RWPE2 (cell line): ENCODE measurements at places on chromosomes 11 and 22.

DNA sequence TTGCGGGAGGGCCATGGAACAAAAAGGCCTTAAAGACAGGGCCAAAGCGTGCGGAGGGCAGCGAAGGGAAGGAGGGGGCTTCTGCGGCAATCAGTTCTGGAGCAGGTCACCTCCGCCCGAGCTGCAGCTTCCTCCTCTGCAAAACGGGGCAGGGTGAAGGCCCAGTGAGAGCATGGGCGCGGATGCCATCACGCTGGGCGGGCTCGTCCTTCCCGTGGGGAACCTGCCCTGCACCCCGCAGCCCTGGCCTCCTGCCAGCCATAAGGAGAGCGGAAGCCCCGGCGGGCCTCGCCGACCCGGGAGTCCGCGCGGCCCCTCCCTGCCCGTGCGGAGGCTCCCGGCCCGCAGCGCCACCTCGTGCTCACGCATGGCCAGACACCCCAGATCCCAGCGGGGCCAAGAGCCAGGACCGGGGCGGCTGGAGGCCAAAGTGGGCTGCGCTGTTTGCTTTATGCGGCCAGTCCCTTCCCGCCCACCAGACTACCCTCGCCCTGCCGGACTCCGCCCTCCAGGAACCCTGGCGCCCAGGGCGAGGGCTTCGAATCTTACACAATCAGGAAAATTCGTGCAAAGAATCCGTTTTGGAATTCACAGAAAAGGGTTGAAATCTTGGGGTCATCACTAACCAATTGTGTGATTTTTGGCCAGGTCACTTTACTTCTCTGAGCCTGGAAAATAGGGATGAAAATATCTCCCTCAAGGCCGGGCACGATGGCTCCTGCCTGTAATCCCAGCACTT is 16.1 kb downstream of the TSKU start:
- no peak for DNase-seq

DNA sequence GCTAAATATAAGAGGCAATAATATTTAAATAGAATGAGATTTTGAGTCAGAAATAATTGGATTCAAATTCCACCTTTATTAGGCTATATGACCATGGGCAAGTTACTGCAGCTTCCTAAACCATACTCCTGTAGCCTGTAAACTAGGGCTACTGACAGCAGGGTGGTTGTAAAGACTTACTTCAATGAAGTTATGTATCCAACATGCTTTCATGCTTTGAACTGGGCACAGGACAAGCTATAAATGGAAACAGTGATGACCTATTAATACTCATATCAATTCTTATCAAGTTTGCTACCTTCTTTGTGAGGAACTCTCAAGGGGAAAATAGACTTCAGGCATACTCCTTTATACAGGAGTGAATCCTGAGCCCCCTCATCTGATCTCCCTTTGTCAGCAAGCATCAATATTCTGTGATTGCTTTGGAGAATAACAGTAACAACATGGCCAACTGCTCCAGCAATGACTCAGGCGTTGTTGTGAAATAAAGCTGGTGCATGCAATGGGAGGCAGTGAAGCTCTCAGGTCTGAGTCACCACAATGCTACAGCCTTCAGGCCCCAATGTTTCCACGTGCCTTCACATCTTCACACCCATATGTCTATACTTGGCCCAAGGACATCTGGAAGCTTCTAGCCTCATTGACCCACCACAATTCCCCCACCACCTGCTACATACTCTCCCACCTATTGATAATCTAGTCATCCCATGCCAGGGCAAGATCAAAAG is 102.5 kb downstream of the KCNA4 start:
- no peak for DNase-seq

- no peak for DNase-seq
These were observed 1272.6 kb downstream of the BRD1 start for GRCh38 chr22:48554893-48555572.

- no peak for DNase-seq
These were observed 142.5 kb downstream of the LDLRAD3 start for GRCh38 chr11:36086366-36086765.

DNA sequence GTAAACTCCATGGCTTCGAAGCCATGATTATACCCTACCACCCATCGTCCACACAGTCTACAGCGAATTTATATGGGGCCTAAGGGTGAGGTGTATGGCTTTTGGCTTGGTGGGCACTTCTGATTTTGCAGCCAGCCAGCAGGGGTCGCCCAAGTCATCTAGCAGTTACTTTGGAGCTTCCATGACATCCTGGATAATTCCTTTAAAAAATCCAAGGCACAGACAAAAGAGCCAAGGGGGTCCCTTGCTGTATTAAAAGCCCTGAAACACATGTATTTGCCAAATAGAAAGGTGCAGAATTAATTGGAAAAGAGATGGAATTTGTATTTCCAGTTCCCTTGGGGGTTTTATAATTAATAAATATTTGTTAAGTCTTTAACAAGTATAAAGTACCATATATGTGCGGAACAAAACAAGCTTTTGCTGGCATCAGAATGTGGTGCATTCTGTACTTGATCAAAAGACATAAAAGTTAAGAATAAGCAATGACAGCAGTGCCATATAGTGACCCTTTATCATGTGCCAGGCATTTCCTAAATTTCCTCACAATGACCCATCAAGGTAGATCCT is 132.8 kb upstream of the PITPNB start:
- DNase-seq: no peak

DNA sequence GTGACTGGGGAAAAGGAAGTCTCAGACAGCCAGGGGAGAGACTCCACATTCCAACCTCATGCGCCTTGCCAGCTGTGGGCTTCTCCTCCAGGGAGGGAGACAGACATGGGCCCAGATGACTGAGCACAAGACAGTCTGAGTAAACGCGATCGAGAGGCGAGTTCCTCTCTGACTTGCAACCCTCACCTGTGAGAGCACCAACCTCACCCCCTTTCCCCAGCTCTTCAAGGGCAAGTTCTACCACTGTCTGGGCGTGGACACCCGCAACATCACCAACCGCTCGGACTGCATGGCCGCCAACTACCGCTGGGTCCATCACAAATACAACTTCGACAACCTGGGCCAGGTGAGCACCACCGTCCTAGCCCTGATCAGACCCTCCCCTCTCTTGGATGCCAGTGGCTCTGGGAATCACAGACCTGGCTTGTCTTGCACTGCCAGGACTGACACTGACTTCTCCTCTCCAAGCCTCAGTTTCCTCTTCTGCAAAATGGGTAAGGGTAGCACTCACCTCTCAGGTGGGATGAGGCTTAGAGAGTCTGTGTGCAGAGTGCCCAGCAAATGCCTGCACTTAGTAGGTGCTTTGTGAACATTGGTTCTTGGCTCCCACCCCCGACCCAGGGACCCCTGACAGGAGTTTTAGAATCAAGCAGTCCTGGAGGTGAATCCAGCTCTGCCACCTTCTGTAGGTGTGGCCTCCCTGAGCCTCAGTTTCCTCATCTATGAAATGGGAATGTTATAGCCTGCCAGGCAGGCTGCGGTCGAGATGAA is 95.3 kb downstream of the CACNA1I start:
- DNase-seq: no peak

- no peak for DNase-seq
These were observed 19.5 kb downstream of the SLC5A12 start for GRCh38 chr11:26702406-26702805.

- DNase-seq: no peak
These were observed 655.9 kb upstream of the TENM4 start for GRCh38 chr11:80096736-80097135.

GRCh38 chr22:26554956-26555355 is 35.0 kb downstream of the TPST2 start:
- no peak for DNase-seq

- no peak for DNase-seq
These were observed 13.2 kb upstream of the AIFM3 start for GRCh38 chr22:20953668-20954500.

DNA sequence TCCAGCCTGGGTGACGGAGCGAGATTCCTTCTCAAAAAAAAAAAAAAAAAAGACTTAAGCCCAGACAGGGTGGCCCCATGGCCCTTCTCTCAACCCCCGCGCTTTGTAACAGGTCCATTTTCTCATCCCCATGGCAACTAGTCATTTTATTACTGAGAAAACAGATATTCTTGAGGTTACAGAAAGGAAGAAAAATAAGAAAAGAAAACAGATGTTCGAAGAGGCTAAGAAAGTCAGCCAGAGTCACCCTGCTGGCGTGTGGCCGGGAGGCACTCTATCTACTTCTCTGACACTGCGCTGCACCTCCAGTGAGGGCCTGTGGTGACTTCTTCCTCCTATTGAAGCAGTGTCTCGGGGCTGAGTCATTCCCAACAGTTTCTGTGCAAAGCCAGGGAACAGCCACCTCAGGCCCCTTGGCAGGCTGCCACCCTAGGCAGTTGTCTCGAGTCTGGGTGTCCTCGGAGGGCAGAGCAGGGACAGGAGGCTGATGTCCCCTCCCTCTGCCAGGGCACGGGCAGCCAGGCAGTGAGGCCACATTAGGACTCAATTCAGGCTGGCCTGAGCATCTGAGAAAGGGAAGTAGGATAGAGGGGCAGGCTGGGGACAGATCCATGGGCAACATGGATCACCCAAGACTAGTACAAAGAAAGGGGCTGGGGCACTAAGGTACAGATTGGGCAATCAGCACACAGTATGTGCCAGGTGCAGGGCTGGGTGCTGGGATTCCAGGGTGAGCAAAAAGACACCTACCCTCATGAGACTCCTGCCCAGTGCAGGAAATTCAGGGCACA is 16.4 kb upstream of the SYVN1 start:
- DNase-seq: no peak

DNA sequence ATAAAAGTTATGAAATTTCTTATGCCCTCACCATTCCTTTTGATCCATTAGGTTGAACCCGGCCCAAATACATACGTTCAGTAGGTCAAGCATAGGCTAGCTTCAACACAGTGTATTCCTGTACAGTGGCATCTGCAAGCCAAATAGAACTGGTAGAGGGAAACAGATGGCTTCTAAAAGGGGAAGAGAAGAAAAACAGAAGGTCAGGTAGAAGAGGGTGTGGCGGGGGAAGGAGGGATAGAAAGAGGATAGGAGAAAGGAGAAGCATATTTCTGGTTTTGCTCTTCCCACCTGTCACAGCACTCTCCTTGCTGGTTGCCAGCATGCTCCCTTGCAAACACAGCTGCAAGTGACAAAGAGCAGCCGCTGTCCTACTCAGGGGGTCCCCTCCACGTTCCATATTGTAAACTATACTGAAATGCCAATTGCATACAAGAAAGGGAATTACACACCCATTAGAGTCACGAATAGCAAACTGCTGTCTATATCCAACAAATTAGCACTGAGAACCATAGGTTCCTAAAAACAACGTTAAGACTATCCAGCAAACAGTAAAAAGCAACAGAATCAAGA is 71.8 kb downstream of the PHF21A start:
- no peak for DNase-seq

DNA sequence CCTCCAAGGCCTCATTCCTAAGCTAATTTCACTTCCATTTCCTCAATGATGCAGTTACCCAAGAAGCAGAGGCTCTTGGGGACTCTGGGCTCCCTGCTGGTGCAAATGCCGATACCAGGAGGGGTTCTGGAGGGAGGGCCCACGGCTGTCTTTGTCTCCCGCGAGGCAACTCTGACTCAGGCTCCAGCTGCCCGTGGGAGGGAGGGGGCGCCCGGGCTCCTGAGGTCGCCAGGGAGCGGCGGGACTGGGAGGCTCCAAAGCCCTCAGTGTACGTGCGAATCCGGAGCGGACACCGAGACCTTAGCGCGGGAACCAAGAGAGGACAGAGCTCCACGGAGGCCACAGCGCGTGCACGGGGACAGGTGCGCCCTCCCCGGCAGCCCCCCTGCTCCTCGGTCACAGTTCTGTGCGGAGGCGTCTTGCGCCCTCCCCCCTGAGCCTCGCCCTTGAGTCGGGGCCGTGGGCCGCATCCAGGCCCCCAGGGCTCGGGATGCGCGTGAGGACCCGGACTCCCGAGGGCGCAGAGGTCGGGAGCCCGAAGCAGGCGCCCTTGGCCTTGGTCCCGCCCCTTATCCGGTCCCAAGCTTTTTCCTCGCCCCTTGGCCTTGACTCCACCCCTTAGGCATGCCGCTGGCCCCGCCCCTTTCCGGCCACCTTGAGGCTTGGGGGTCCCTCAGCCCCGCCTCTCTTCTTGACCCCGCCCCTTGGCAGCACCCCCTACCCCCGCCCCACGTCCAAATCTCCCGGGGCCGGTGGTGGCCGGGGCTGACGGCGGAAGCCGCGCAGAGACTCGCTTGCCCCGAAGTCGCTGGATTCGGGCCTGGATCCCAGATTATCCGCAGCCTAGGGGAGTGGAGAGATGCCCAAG is 4.7 kb upstream of the SHISA8 start:
- DNase-seq: no peak

DNA sequence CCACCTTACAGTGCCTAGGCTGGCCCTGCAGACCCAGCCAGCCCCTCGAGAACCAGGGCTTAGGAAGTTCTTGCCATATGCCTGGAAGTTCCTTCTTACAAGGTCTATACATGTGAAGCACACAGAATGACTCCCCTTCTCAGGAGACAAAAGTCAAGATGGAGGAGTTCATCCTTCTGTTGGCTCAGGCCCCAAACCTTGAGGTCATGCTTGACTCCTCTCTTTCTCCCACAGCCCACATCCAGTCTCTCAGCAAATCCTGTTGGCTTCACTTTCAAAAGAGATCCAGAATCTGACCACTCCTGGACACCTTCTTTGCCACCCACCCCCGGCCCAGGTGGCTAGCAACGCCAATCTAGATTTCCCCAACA is 1.7 kb upstream of the CD248 start:
- DNase-seq: no peak

DNA sequence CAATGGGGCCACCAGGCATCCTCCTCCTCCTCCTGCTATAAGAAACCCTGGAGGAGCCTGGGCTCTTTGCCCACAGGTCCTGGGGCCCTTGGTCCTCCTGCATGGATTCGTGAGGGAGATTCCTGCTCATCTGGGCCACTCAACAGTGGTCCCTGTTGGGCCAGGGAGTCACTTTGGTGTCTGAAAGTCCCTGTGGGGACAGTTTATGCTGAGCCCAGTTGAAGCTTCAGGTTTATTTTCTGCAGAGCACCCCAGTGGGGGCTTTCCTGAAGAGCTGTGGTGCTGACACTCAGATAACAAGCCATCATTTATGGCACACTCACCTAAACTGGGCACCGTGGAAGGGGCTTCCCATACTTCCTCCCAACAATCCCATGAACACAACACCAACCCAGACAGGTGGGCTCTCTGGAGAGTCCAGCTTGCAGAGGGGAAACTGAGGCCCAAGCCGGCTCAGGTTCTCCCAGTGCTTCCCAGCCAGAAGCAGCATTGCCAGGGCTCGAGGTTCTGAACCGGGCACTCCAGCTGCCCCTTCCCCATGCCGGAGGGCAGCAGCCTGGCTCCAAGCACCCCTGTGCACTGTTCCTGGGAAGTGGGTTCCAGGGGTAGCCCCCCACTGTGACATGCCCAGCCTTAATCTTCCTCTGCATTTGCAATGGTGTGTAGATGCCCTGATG is 91.3 kb downstream of the MYEOV start:
- DNase-seq: no peak

- no peak for DNase-seq
These were observed 32.2 kb upstream of the GRIA4 start for GRCh38 chr11:105577641-105578040.

DNA sequence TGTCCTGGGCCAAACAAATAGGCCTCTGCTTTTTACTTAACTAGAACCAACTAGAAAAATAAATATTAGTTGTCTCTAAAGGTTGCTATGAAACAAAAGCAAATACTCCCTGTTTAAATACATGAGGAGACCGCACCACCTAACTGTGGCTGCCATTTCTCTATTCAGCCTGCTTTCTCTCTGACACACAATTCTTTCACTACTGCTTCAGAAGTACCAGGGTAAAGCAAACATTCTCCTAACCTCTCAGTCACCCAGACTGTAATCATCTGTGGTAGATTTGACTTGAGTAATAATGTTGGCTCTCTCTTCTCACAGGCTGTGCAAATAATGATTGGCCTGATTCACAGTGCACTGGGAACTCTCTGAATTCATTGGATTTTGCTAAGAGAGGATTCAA is 41.0 kb upstream of the MS4A8 start:
- DNase-seq: no peak
